ENCODE measurements at places on chromosomes 4 and X.
A peak's percentile ranks its signal among the peaks of the same experiment; 100 is the strongest.

- DNase-seq = peak; percentile 31
Observed at GRCh38 chr4:128863312-128864075, 54.0 kb downstream of the JADE1 start.

DNA sequence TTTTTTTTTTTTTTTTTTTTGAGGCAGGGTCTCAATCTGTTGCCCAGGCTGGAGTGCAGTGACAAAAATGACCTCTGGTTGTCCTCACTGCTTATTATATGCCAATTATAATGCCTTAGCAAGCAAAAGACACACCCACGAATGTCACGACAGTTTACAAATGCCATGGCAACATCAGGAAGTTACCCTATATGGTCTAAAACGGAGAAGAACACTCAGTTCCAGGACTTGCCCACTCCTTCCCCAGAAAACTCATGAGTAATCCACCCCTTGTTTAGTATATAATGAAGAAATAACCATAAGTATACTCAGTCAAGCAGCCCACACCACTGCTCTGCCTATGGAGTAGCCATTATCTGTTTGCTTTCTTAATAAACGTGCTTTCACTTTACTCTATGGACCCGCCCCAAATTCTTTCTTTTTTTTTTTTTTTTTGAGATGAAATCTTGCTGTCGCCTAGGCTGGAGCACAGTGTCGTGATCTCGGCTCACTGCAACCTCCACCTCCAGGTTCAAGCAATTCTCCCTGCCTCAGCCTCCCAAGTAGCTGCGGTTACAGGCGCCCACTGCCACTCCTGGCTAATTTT lies 106.2 kb downstream of the SMIM20 start:
- DNase-seq = no peak

DNA sequence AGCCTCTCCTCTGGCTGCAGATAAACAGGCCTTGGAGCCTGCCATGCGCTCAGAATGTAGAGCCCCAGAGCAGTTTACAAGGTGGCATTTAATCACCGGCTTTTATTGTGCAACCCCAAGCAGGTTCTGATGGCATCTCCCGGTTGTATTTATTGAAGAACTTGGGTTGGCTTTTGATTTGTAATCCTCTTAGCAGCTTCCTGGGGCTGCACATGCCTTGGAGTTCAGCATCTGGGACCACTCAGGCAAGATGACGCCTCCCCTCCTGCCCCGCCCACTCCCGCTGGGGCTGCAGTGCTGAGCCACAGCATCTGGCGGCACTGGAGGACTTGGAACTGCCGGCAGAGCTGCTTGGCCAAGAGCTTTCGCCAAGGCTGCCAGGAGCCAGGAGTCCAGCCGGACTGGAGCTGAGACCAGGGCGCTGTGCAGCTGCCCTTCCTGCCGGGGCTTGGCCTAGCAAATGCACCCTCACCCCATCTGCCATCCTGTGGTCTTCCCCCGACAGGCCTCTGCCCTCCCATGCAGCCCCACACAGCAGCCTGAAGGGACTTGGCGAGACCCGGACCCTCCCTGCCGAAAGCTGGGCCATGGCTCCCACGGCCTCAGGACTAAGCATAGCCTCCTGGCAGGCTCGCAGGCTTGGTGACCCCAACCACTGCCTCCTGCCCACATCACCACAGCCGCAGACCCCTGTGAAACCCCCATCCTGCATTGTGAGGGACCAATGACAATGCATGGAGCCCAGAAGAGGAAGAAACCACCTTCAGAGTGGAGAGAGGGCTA lies 5.4 kb downstream of the HTRA3 start:
- DNase-seq = no peak

DNA sequence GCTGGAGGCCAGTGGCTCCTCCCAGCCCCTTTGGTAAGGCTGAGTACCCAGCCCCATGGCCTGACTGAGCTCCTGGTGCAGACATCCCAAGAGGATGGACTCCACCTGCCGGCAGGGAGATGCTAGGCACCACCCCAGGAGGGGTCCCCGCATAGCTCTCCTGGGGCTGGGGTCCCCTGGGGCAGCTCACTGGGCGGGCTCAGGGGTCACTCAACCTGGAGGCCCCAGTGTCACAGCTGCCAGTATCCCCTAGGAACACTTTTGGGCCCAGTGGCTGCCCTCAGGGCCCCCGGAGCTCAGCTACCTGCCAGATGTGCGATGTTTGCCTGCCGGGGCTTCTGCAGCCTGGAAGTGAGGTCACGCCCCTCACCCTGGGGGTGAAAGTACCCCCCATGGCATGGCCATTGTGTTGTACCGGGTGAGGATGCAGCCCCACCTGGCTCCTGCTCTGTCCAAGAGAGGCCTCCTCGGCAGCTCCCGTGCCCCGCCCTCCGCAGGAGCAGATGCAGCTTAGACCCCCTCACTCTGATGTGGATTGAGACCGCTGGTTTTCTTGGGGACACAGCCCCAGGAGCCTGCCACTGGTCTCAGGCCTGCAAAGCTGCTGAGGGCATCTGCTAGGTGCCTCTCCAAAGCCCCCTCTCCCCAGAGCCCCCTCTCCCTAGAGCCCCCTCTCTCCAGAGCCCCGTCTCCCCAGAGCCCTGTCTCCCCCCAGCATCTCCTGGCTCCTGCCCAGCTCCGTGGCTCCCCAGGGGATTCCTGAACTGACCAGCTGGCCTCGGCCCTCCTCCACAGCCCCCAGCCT lies 6.7 kb upstream of the HGFAC start:
- no peak for DNase-seq

Measured in stimulated activated CD4-positive, alpha-beta T cell treated with anti-CD3 and anti-CD28 coated beads, Interleukin-1b, Interleukin-23, amount 100 ng/mL, for 24 hours (primary cell).